Mesothelial cell of epicardium (in vitro differentiated cells): ENCODE measurements at places on chromosomes 11 and 22. TPM values are rescaled to one million over a fixed set of nuclear protein-coding genes. Genes with fewer than 3 reads are reported as not detected.

SLC22A9 gene
- not detected in 3 replicates for total RNA-seq

DNA sequence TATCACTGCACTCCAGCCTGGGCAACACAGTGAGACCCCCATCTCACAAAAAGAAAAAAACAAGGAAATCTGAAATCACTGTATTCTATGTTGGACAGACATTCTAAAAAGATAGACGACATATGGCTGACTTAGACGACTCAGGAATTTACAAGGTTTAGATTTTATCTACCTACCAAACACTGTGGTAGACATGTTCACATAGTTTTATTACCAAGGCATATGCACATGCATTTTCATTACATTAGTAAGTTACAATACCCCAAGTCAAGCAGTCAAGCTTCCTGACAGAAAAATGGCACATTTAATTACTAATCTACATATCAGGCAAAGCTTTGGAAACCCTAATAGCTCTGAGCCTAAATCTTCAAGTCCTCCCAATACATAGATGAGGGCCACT, 262.2 kb downstream of the TTC28 start:
- no peak for DNase-seq

DLG2 gene
- total RNA-seq, result 6.7 to 7.5 TPM (median 7.4 TPM) in 3 replicates

DNA sequence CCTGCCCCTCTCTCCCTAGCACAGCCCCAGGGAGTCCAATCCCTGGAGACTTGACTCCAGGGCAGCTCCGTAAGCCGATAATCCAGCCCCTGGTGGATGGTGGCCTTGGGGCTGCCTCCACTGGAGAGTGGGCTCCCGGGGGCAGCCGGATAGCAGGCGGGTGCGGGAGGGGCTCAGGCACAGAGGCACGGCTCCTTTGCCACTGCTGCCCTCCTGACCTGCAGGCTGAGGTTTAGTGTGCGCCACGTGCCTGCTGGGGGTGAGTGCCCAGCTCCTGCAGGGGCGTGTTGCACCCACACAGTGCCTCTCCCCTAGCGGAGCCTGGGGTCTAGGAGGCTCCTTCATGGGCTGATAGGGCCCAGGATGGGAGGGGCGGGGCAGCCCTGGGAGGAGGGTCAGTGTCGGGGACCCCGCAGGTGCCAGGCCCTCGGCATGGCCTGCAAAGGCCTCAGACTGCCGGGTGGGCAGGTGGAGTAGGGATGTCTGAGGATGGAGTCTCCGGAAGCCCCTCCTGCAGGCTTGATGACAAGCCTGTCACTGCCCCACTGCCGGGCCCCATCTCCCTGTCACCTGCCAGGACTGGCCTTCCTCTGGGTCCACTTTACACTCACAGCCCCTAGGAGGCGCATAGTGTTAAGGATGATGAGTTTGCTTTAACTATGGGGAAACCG, 5.6 kb downstream of the DUSP8 start:
- no peak for DNase-seq

CNIH2 gene
- total RNA-seq, result 10.1 to 11.5 TPM (median 10.2 TPM) in 3 replicates

JAM3 gene
- 36.2 to 39.3 TPM (median 37.6 TPM) in 3 replicates for total RNA-seq

BID gene
- total RNA-seq, result 29.9 to 33.6 TPM (median 31.7 TPM) in 3 replicates

CDKN1C gene
- total RNA-seq, result 132 to 148 TPM (median 146 TPM) in 3 replicates

MICAL2 gene
- total RNA-seq, result 8.9 to 15.4 TPM (median 15.0 TPM) in 3 replicates

- DNase-seq, result no peak
Measured at GRCh38 chr11:16900491-16900890, 113.7 kb downstream of the PLEKHA7 start.

DNA sequence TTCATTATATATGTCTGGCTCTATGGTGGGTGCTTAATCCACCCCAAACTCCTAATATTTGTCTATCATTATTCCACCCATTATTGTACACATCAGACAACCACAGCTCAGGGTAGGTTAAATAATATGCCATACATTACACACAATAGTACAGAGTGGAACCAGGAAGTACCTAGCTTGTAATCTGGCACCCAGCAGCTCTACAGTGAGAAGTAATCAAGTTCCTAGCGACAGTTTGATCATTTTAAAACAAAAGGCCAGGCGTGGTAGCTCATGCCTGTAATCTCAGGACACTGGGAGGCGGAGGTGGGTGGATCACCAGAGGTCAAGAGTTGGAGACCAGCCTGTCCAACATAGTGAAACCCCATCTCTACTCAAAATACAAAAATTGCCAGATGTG, 141.0 kb downstream of the LARGE1 start:
- DNase-seq, result no peak

- DNase-seq, result no peak
Measured at GRCh38 chr11:57120192-57120965, 61.4 kb upstream of the LRRC55 start.

- no peak for DNase-seq
Measured at GRCh38 chr22:44663256-44663999, 38.6 kb upstream of the PRR5 start.

GRCh38 chr22:30212996-30213441, 33.5 kb downstream of the LIF start:
- no peak for DNase-seq

DNA sequence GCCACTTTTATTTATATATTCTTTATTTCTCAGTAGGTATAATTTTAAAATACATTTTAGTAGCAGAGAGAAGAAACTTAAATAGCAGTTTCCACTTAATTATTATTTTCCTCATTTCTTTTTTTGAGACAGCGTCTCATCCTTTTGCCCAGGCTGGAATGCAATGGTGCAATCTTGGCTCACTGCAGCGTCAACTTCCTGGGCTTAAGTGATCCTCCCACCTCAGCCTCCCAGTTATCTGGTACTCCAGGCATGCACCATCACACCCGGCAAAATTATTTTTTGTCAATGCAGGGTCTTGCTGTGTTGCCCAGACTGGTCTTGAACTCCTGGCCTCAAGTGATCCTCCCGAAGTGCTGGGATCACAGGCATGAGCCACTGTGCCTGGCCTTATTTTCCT, 38.3 kb downstream of the ATG13 start:
- no peak for DNase-seq

- DNase-seq, result no peak
Measured at GRCh38 chr22:29014773-29015172, 46.9 kb downstream of the C22orf31 start.

GRCh38 chr11:47391077-47391583, 12.8 kb upstream of the SPI1 start:
- no peak for DNase-seq

DNA sequence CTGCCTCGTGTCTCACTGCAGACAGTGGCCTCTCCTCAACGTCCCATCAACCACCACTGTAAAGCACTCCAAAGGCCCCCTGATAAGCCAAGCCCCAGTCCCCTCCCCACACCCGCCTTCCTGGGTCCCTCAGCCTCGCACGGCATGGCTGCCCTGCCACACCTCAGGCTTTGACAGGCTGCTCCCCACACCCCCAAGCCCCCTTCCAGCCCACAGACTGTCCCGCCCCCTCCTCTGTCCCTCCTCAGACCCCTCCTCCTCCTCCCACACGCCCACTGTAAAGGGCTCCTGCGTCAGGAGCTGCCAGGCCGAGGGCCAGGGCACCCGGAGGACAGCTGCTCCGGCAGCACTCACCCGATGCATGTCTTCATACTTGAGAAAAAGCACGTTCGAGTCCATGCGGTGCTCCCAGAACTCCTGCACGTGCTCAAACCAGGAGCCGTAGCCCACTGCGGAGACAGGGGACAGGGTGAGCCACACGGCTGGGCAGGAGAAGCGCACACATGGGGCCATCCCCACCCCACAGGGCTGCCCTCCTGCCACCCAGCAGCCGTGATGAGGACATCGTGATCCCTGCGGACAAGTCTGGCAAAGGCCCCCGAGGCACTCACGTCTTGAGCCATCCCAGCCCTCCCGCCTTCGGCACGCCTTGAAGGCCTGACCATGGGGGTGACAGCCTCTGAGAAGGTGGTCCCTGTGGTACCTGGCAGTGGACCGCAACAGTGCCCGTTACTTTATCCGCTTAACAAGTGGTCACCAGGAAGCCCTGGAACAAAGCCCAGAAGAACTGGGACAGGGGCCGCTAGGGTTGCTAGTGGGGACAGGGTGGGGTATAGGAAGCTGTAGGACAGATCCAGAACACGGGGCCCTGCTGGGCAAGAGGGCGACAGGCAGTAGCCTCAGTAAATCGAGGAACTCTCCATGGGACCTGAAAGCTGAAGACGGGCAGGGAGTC, 21.5 kb upstream of the EFCAB6 start:
- DNase-seq, result no peak

IZUMO1R gene
- not detected in 3 replicates for total RNA-seq

DNA sequence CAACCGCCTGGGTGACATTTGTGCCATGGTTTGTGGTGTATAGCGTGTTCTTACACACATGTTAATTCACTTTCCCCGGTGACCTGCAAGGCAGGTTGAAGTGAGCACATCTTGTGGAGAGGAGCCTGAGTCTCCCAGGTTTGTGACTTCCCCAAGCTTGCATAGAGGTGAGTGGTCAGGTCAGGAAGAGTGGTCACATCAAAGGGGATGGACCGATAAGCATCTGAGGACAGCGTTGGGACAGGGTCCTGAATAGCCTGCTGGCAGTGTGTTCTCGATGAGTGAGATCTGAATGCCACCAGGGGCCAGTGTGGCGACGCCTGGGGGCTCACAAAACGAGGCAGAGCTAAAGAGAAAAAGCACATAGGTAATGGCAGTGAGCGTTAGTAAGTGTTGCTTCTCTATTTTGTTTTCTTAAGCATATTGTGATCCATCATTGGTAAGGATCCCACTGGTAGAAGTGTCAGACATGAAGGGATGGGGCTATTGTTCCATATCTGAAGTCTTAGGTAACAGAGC, 154.6 kb downstream of the GRIK4 start:
- no peak for DNase-seq

GGTLC2 gene
- 0.31 TPM in 1 of 3 replicates, not detected in the others for total RNA-seq

- DNase-seq, result no peak
Measured at GRCh38 chr11:110524238-110524637, 94.5 kb downstream of the FDX1 start.

DNA sequence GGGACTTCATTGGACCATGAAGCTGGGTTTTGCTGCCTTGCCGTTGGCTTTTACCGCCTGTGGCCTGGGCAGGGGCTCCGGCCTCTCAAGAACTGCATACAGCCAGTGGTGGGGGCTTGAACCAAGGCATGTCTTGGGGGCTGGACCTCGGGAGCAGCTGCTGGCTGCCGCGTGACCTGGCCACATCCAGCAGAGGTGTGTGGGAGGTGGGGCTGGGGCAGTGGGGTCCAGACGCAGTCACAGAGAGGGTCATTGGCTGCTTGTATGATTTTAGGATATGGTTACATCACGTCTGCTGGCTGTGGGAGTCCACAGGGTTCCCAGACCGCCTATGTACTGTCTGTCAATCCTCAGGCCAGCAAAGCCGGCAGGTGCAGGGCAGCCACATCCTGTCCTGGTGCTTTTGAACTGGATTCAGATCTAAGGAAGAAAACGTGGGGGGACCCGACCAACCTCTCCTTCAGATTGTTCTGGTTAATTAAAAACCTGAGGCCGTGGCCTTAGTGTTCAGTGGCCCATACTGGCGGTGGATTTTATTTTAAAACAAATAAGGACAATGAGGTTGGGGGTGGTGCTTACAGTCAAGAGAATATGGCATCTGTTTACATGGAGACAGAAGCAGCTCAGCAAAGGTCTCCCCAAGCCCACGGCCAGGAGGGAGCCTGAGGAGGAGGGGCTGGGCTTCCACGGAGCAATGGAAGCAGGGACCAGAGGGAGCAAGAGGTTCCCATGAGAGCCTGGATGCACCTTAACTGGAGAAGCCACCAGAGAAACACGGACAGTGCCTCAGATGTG, 426.0 kb downstream of the TBC1D22A start:
- no peak for DNase-seq

GRCh38 chr11:20337526-20338154, 25.9 kb upstream of the HTATIP2 start:
- no peak for DNase-seq

- no peak for DNase-seq
Measured at GRCh38 chr11:14643697-14644225, at the start of gene PDE3B. Gene PDE3B, plus strand, starts transcription at chr11:14643804. Its CDS starts 272 bp downstream, at chr11:14644076.

DNA sequence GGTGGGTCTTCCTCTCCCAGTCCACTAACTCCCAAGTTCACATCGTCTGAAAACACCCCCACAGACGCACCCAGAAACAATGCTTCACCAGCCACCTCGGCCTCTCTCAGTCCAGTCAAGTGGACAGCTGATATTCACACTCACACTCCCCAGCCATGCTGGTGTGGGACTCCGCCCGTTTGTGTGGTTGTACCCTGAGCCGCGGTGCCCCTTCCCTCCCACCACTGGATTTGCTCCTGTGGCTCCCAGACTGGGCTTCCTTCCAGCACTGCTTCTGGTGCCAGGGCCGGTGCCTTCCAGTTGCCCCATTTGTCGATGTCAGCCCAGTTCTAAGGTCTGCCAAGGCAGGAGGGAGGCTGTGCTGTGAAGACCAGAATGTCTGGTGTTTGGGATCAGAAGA, 37.9 kb upstream of the PLET1 start:
- no peak for DNase-seq

DNA sequence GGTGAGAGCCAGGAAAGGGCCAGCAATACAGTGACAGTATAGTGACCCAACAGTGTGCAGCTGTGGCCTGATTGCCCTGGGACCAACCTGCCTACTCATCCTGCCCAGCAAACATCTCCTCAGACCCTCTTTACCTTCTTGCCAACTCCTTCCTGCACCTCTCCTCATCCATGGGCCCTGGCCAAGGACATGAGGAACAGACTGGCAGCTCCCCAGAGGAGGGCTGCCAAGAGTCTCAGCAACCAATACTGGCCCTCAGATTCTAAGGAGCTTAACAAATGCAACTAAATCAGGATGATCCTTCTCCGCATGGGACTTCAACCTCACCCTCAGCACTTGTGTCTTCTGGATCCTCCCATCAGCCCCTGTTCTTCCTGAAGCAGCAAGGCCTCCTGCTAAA, 77.0 kb downstream of the RPL27A start:
- no peak for DNase-seq

- no peak for DNase-seq
Measured at GRCh38 chr22:37148742-37149665, 712 bp downstream of the IL2RB start.

DNA sequence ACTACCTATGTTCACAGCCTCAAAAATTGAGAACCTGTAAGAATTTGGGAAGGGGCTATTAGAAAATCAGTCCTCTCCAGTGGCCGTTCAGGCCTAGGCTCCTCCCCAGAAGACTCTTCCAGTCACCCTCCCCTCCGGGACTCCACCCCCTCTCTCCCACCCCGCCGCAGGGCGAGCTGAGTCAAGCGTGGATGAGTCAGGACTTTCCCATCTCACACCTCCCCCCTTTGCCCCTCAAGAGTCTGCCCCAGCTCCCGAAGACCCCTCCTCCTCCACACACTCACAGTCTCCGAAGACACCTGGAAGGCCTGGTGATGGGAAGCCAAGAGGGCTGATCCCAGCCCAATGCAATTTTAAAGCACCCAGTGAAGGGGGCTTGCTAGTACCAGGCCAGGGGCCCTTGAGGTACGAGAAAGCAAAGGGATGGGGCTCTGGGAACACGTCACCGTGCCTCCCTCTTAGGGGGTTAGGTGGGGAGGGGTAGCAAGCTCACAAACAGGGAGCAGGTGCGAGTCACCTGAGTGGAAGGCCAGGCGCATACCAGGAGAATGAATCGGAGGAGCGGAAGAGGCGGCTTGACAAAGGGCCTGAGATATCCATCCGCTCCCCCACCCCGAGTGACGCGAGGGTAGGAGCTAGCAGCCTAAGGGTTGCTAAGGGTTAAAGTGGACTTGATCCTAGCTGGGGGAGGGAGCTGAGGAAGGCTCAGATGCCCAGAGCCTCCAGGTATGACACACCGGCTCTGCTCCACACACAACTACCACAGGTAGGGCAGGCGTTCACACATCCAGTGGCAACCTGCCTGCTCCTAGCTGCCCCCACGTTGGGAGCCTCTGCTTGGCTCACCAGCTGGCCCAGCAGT, 13.6 kb downstream of the BCL9L start:
- peak; percentile 84 for DNase-seq

ZNF408 gene
- total RNA-seq, result 15.3 to 16.2 TPM (median 15.7 TPM) in 3 replicates
